Stomach (tissue), 19 donors: ENCODE measurements at places on chromosomes 3 and 15. TPM values are rescaled to one million over a fixed set of nuclear protein-coding genes. Genes with fewer than 3 reads are reported as not detected.

The TBC1D2B gene
- total RNA-seq: 58.6 TPM

The CCRL2 gene
- not detected for total RNA-seq

The ADAMTSL3 gene
- 4.3 TPM for total RNA-seq

The CLDN1 gene
- not detected for total RNA-seq
